Stimulated activated naive CD8-positive, alpha-beta T cell treated with anti-CD3 and anti-CD28 coated beads, Interleukin-15, amount 100 ng/mL, for 72 hours (primary cell): ENCODE measurements at places on chromosomes 3 and 15.

- DNase-seq = peak; percentile 22
Measured at GRCh38 chr3:149352556-149352955, 19.1 kb upstream of the TM4SF18 start.

- DNase-seq = no peak
Measured at GRCh38 chr3:97684490-97684889, 80.1 kb upstream of the ARL6 start.

- DNase-seq = peak; percentile 38
Measured at GRCh38 chr3:51371943-51372557, 13.0 kb upstream of the MANF start.

- no peak for DNase-seq
Measured at GRCh38 chr3:9569054-9569453, 15.4 kb upstream of the LHFPL4 start.

DNA sequence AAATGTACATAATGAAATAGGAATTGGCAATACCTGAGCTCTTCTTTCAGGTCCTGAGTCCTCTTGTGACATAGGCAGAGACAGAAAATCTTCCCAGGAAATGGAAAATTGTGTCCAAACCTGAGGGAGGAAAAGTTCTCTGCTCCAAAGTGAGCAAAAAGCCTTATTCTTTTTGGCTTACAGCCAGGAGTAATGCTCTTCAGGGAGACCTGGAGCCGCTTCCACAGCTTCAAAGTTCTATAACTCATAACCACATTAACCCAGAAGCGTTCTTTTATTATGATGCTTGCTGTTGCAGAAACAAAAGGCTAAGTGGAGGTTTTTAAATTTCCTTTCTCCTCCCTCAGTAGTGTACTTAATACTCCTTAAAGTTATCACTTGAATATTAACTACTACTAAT is 633 bp downstream of the IGSF10 start:
- DNase-seq = no peak

DNA sequence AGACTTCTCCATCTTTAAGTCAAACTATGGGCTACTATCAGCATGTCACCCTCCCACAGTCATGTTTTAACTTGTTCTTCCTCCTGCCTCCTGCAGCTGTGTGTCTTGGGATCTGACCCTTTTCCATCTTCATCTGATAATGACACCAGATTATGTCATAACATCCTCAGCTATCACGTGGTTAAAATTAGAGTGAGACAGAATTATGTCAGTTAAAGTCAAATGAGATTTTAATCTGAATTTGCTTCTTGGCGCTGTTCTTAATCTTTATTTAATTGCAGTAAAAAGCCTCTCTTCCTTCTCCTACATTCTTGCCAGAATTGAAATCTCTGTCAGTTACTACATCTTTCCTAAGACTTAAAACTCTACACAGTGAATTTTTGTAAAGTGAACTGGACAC is 107.2 kb downstream of the ARPP21 start:
- DNase-seq = no peak

GRCh38 chr3:122077293-122078234 is 22.4 kb downstream of the CD86 start:
- DNase-seq = no peak

GRCh38 chr3:129654131-129654530 is 47.7 kb upstream of the PLXND1 start:
- DNase-seq = no peak

DNA sequence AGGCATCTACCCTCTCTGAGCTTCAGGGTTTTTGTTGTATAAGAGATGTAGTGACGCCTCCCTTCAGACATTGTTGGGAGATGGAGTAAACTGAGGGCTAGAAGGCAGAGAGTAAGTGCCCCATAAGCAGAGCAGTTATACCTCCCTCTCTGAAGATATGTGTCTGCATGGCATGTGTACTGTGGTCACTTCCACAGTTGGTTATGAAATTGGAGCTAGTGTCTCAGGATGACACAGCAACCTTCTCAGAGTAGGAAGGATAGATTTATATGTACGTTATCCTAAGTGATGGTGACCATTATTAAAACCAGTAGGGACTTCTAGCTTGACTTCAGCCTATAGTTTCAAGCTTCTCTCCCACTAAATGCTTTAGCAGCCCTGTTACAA is 17.9 kb downstream of the PXK start:
- no peak for DNase-seq

GRCh38 chr15:40055576-40056293 is 16.8 kb upstream of the SRP14 start:
- DNase-seq = peak; percentile 9

GRCh38 chr15:34581043-34581365 is 2.4 kb downstream of the GOLGA8B start:
- DNase-seq = no peak

- peak; percentile 74 for DNase-seq
Measured at GRCh38 chr15:31265871-31266711, 60.5 kb upstream of the KLF13 start.
